ENCODE measurements at places on chromosomes 5 and 9.
A peak's percentile ranks its signal among the peaks of the same experiment; 100 is the strongest.

GRCh38 chr9:68462105-68462775, 78.4 kb downstream of the TMEM252 start:
- DNase-seq = no peak

DNA sequence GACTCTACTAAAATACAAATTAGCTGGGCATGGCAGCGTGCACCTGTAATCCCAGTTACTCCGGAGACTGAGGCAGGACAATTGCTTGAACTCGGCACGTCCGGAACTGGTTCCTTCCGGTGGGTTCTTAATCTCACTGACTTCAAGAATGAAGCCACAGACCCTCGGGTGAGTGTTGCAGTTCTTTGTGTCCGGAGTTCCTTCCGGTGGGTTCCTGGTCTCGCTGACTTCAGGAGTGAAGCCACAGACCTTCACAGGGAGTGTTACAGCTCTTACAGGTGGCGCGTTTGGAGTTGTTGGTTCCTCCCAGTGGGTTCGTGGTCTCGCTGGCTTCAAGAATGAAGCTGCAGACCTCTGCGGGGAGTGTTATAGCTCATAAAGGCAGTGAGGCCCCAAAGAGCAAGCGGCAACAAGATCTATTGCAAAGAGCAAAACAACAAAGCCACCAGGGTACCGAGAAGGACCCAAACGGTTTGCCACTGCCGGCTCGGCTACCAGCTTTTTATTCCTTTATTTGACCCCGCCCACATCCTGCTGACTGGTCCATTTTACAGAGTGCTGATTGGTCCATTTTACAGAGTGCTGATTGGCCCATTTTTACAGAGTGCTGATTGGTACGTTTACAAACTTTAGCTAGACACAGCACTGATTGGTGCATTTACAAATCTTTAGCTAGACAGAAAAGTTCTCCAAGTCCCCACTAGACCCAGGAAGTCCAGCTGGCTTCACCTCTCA, 28.6 kb upstream of the SLC6A19 start:
- DNase-seq = no peak

GRCh38 chr9:34990908-34991606, 1.5 kb downstream of the DNAJB5 start:
- DNase-seq = no peak

DNA sequence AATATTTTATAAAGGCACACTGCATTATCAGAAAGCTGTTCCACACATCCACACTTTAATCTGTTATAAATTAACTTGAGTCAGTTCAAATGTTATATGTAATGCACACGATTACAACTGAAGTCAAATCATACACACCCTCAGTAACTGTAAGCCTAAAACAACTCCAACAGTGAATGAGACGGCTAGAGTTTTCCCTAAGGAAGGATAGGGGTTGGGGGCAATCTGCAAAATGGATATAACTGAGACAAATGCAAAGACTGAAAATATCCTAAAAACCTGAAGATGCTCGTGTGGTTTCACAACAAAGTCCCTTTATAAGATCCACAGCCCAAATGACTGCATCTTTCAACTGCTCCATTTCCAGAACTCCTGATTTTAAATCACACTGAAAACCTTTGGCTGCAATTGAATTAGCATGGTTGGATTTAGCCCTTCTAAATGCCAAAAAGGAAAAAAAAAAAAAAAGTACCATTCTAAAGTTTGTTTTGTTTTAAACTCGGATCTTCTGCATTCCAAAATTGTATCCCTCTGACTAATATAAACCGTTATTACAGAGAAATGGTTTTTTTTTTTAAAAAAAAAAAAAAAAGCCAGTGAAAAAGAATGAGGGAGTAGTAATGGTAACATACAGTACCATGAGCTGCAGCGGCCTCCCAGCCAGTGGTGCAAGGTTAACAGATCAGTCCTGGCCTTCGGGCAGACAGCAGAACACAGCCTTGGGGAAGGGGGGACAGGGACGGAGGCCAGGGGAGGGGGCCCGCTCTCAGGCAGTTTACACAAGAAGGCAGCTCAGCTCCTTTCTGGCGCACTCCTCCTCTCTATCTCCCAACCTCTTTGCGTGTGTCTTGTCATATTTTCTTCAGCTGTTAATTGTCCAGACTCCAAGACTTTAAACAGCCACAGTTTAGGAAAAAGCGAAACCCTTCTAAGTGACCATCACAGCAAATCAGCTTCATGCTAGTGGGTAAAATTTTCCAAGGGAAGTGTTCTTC, 166.1 kb downstream of the BNC2 start:
- DNase-seq = no peak

DNA sequence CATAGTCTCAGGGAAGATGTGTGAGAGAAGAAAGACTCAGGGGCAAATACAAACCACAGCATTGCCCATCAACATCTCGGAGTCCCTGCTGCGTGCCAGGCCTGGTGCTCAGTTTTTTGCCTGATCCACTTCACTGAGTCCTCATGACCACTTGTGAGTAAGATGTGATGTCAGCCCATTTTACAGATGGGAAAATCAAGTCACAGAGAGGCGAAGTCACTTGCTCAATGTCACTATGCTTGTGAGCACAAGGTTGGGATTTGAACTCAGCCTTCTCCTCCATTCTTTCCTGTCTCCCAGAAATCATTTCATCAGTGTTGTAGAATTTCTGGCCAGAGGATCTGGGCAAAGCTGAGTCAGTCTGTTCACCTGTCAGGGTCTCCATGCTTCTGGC, 34.6 kb upstream of the PSD2 start:
- DNase-seq = no peak

GRCh38 chr5:87302061-87302460, 34.4 kb downstream of the RASA1 start:
- no peak for DNase-seq

DNA sequence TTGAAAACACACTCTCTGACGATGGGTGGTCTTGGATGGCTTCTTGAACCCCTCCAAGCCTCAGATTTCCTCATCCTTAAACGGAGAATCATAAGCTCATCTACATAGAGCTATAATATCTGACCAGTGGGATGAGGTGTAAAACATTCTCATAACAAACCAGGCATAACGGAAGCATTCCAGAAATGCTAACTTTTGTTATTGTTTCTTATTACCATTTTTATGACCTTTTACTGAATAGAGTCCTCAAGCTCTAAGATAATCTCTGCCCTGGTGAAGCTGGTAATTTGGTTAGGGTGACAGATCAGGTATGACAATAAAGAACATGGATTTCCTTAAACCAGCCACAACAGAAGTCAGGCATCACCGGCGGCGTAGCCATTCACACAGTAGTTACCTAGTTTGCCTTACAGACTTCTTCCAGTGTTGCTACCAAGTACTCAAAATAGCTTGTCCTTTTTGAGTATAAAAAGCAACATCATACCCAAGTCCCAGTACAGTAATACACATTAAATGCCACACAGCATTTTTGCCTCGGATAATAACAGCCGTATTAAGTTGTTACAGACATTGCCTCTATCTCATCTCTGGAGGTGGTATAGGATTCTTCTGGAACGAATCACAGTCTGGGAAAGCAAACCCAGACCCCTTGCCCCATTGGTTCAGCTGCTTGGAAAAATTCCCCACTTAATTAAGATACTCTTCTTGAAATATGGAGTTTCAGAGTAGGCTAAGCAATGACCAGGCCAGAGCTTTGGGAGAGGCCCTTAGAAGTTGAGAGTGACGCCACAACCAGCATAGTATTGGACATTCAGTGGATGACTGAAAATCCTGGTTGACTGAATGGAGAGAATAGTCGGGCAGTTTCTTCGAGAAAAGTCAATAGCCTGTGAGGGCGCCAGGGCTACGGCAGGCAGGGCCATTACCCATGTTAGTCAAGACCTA, 252.5 kb downstream of the SLIT3 start:
- DNase-seq = no peak

GRCh38 chr5:60382716-60383115, 317.2 kb downstream of the DEPDC1B start:
- no peak for DNase-seq

DNA sequence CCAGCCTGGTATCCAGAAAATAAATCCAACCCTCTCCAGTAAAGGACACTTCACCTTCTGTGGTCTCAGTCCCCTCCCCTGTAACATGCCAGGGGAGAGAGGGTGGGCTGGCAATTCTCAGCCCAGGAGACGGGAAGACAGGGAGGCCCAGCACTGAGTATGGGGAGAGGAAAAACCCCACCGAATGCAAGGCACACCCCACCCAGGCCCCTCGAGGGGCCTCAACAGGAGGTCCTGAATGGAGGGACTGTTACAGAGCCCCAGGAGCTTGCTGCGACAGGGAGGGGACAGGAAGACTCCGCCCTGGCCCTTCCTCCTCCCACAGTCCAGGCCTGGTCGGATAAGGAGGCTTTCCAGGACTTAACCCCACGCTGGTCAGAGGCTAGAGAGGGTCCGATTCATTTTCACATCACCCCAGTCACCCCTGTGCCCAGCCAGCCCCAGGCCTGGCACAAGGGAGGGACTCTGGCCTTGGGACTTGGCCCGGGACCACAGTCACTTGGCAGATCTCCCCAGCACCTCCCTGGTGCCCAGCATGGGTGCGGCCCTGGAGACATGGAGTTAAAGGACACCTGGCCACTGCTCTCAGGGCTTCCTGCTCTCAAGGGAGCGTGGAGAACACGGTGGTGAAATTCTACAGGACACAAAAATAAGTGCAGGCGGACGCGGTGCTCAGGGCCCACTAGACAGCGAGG, 44.9 kb upstream of the STXBP1 start:
- no peak for DNase-seq

GRCh38 chr5:51399643-51400006, 16.4 kb downstream of the ISL1 start:
- no peak for DNase-seq

DNA sequence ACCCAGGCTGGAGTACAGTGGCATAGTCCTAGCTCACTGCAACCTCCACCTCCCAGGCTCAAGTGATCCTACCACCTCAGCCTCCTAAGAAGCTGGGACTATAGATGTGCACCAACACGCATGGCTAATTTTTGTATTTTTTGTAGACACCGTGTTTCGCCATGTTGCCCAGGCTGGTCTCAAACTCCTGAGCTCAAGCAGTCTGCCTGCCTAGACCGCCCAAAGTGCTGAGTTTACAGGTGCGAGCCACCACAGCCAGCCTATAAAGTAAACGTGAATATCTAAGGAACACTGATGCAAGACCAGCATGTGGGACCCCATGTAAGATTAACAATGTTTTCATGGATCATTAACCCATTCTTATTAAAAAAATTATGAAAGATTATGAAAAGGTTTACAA, 15.9 kb downstream of the ANXA2R start:
- DNase-seq = no peak

- DNase-seq = no peak
Observed at GRCh38 chr5:59264639-59265245, 628.8 kb downstream of the PDE4D start.

DNA sequence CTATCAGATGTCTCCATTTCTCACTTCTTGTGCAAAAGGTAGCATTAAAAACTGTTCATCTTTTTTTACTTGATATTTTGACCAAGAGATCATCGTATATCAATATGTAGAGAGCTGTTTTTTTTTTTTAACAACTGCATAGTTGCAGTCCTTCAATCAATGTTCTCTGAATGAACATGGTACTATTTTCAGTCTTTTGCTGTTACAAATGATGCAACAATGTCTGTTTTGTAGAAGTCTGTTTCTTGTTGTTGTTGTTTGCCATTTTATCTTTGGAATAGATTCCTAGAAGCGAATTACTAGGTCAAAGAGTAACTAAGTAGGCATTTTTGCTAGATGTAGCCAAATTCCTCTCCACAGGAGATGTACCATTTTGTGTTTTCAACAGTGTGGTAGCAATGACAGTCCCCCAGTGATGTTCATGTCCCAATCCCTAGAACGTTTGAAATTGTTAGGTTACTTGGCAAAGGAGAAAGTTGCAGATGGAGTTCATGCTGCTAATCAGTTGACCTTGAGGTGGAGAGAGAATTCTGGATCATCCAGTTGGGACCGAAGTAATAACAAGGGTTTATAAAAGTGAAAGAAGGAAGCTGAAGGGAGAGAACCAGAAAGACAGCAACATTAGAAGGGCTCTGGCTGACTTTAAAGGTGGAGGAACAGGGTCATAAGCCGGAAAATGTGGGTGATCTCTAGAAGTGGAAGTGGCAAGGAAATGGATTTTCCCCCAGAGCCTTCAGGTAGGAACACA, 6.3 kb downstream of the MTREX start:
- no peak for DNase-seq

- peak; percentile 17 for DNase-seq
Observed at GRCh38 chr5:151924564-151925301, at the start of gene GLRA1. Gene GLRA1, minus strand, starts transcription at chr5:151924851. Its CDS starts 302 bp downstream, at chr5:151924549.

DNA sequence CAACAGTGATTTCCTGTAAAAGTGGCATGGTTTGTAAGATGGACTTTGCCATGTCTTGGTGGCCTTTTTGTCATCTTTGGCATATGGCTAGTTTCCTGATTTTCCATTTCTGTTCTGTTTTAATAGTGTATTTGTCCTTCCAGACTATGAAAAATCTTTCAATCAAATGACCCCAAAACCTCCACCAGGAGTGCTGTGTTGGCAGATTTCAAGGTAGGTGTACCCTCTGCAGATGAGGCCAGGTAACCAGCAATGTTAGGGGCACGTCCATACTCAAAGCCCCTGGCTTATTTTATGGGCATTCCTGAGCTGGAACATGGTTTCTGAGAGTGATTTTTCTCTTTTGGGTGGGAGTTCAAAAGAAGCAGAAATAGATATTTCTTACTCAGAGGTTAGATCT, 15.2 kb upstream of the MAP1B start:
- DNase-seq = no peak

DNA sequence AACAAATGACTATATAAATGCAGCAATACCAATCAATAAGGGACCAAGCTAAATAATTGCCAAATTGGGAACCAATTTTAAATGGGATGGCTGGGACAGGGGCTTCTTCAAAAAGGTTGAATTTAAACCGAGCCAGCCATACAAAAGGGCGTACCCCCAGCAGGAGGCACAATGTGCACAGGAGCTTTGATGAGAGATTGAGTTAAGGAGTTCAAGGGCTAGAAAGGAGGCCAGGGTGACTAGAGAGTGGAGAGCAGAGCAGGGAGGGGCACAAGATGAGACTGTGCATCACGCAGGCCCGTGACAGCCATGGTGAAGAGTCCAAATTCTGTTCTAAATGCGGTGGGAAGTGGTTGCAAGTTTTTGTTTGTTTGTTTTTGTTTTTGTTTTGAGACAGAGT, 23.3 kb upstream of the PDCD1LG2 start:
- no peak for DNase-seq

GRCh38 chr9:119877306-119877705, 508.1 kb upstream of the BRINP1 start:
- no peak for DNase-seq
